ENCODE measurements at places on chromosomes 4 and X.

DNA sequence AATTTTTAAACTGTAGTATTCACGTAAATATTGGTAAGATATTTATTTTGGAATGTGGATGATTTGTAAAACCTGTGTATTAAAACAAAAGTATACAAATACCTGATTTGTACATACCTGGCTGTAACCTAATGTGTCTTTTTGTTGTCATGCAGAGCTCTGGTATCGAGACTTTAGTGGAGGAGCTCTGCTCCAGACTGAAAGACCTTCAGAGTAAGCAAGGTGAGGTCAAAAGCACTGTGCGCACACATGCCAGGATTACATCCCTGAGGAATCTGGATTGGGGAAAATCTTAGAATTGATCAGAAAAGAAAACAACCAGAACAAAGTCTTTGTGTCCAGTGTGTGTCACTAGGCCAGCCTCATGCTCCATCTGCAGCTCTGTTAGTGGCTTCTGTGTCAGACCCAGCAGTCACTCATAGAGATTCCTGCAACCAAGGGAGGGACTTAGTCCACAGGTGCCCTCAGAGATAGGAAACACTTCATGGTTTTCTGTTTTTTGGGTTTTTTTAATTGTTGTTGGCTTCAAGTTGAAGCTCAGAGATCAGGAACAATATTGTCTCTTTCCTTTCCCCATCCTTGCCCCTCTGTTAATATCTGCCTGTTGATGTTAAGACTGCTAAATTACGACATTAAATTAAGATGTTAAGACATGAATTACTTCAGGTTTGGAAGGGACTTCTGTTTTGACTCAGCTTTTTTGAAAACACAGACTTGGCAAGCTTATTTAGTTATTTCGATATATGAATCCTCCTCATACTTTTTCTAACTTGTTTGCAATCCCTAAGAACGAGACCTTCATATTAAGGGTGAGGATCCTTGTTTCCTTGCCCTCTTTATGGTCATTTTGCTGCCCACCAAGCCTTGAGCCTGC lies 52.4 kb upstream of the TBC1D14 start:
- H3K27ac ChIP-seq = peak overlapping the region; percentile 37
- H3K36me3 ChIP-seq = peaks cover 43% of the 10 kb centered on the region
- no peak for DNase-seq
- peaks cover 27% of the 10 kb centered on the region for H3K4me1 ChIP-seq
- no peak overlapping the region for H3K4me3 ChIP-seq
- no peaks in the 10 kb centered on the region for H3K27me3 ChIP-seq

DNA sequence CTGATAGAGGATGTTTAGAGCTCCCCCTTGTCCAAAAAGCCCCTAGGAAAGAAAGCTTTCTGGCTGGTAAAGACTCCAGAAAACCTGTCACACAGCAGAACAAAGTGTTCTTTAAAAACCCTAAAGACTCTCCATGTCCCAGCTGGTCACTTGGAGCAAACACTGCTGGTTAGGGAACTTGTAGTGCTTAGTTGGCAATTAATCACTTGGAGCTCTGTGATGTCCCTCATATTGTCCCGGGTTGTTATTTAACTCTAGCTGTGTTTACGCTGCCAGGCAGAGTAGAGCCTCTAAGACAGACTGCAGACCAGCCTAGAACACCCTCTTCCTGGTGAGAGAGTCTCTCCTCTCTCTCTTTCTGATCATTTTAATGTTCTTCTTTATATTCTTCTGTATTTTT lies 267.3 kb downstream of the BCOR start:
- H3K27me3 ChIP-seq = no peaks in the 10 kb centered on the region
- H3K36me3 ChIP-seq = no peaks in the 10 kb centered on the region
- peaks cover 4% of the 10 kb centered on the region for H3K4me1 ChIP-seq
- H3K4me3 ChIP-seq = no peak overlapping the region
- H3K27ac ChIP-seq = no peak overlapping the region

- no peaks in the 10 kb centered on the region for H3K27me3 ChIP-seq
- H3K4me1 ChIP-seq = peaks cover 7% of the 10 kb centered on the region
- no peak overlapping the region for H3K27ac ChIP-seq
These were observed 186.4 kb downstream of the BCOR start for GRCh38 chrX:39911278-39911897.

- H3K4me3 ChIP-seq = peak overlapping the region; percentile 33
- no peak for DNase-seq
- no peaks in the 10 kb centered on the region for H3K27me3 ChIP-seq
- H3K27ac ChIP-seq = peak overlapping the region; percentile 82
These were observed 30.4 kb upstream of the CPLX1 start for GRCh38 chr4:856225-856901.

GRCh38 chr4:121016611-121017010 lies 55.7 kb downstream of the NDNF start:
- no peak overlapping the region for H3K4me3 ChIP-seq
- H3K27ac ChIP-seq = no peak overlapping the region
- no peaks in the 10 kb centered on the region for H3K36me3 ChIP-seq
- peaks cover 9% of the 10 kb centered on the region for H3K4me1 ChIP-seq
- no peak for DNase-seq

GRCh38 chrX:9227276-9227675 lies 193.3 kb upstream of the FAM9B start:
- no peaks in the 10 kb centered on the region for H3K27me3 ChIP-seq
- H3K27ac ChIP-seq = no peak overlapping the region
- H3K4me1 ChIP-seq = peaks cover 6% of the 10 kb centered on the region
- no peaks in the 10 kb centered on the region for H3K36me3 ChIP-seq
- no peak overlapping the region for H3K4me3 ChIP-seq

DNA sequence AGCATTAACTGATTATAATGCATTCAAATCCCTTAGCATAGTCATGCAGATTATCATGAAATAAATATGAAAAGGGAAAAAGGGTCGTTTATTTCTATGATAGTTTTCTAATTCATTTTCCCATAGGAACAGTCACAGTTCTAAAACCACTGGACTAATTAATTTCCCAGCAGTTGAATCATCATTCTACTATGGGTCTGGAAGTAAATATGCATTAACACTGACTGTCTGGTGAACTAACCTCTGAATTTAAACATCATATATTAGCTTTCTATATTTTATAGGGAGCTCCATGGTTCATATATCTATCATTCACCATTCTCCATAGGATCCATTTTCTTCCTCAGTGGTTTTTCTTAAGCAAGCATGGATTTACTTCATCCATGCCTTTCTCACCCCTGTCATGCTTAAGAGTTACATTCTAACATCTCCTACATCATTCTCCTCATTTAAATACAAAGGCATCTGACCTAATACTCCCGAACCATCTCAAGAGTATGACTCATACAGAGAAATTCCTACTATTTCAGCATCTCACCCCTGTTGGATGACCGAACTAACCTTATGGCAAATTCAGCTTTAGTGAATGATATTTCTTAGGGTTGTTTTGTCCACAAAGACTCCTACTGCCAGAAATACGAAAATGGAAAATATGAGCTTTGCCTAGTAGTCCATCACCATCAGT lies 198.7 kb upstream of the ADAMTS3 start:
- peaks cover 3% of the 10 kb centered on the region for H3K27me3 ChIP-seq
- no peaks in the 10 kb centered on the region for H3K36me3 ChIP-seq
- DNase-seq = no peak
- no peak overlapping the region for H3K4me3 ChIP-seq

DNA sequence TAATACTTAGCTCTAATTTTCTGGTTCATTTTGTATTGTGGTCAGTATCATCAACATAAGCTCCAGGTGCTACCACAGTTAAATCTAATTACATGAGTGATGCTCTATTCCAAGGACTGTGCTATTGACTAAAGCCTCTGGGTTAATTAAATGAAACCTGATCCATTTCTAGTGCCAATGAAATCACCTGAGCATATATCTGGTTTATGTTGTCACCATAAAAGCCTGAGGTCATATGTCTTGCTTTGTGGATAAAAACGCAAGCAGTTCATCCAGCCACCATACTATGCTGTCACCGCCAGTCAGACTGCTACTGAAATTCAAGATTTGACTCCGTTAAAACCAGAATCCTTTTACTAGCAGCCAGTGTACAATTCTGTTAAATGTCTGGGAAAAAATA lies 64.2 kb upstream of the ZNF518B start:
- no peak for DNase-seq
- H3K36me3 ChIP-seq = no peaks in the 10 kb centered on the region
- no peaks in the 10 kb centered on the region for H3K27me3 ChIP-seq

DNA sequence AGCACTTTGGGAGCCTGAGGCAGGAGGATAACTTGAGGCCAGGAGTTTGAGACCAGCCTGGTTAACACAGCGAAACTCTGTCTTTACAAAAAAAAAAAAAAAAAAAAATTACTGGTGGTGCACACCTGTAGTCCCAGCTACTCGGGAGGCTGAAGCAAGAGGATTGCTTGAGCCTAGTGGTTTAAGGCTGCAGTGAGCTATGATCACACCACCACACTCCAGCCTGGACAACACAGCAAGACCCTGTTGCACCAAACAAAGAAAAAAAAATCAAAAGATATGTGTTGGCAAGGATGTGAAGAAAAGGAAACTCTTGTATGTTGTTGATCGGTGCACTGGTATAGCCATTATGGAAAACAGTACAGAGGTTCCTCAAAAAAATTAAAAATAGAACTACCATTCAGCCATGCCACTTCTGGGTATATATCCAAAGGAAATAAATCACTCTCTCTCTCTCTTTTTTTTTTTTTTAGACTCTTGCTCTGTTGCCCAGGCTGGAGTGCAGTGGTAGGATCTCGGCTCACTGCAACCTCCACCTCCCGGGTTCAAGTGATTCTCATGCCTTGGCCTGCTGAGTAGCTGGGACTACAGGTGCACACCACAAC lies 15.2 kb downstream of the SH3D19 start:
- H3K27ac ChIP-seq = no peak overlapping the region
- H3K4me1 ChIP-seq = no peaks in the 10 kb centered on the region
- H3K27me3 ChIP-seq = no peaks in the 10 kb centered on the region
- no peaks in the 10 kb centered on the region for H3K36me3 ChIP-seq
- H3K4me3 ChIP-seq = no peak overlapping the region

GRCh38 chrX:13717700-13718472 lies 16.5 kb downstream of the TRAPPC2 start:
- DNase-seq = no peak
- H3K27ac ChIP-seq = no peak overlapping the region
- peaks cover 19% of the 10 kb centered on the region for H3K4me1 ChIP-seq
- H3K36me3 ChIP-seq = peaks cover 24% of the 10 kb centered on the region
- no peak overlapping the region for H3K4me3 ChIP-seq
- no peaks in the 10 kb centered on the region for H3K27me3 ChIP-seq

DNA sequence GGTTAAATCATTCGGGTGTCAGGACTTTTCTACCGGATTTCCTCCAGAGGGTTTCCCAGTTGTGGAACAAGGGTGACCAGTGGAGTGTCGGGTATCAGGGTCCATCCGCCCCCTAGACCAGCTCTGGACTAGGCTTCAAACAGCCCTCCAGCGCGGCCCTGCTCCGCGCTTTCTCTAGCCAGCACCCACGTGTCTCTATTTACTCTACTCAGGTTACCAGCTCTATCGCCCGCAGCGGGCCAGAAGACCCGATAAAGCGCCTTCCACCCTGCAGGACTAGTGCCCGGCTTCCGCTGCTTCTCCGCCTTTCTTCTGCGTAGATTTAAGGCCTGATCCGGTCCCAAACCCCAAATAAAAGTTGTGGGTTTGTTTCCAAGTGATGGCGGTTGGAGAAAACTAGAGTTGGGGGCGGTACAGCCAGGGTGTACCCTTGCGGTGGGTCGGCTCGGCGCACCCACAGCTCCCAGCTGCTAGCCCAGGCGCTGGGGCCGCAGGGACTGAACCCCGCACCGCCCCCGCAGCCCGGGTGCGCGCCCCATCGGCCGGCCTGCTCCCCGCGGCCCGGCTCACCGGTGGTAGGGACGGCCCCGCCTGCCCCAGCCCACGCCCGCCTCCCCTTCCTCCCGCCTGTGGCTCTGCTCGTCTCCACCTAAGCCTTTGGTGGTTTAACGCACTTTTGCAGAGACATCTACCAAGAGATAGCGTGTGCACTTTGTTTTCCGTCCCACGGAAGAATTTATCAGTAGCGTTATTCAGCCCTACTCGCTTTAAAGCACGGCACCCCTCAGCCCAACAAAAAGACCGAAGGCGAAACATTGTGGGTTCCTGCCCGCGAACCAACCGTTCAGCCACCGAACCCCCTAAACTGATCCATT lies 2.1 kb downstream of the LEF1 start:
- peak overlapping the region; percentile 85 for H3K4me3 ChIP-seq
- H3K4me1 ChIP-seq = peaks cover 39% of the 10 kb centered on the region
- peaks cover 12% of the 10 kb centered on the region for H3K27me3 ChIP-seq
- DNase-seq = peak; percentile 86
- peak overlapping the region; percentile 96 for H3K27ac ChIP-seq
- H3K36me3 ChIP-seq = peaks cover 41% of the 10 kb centered on the region

- no peak for DNase-seq
- no peak overlapping the region for H3K27ac ChIP-seq
- H3K27me3 ChIP-seq = no peaks in the 10 kb centered on the region
- H3K4me1 ChIP-seq = no peaks in the 10 kb centered on the region
- no peaks in the 10 kb centered on the region for H3K36me3 ChIP-seq
- no peak overlapping the region for H3K4me3 ChIP-seq
These were observed 158.1 kb downstream of the SOX3 start for GRCh38 chrX:140346729-140347128.

DNA sequence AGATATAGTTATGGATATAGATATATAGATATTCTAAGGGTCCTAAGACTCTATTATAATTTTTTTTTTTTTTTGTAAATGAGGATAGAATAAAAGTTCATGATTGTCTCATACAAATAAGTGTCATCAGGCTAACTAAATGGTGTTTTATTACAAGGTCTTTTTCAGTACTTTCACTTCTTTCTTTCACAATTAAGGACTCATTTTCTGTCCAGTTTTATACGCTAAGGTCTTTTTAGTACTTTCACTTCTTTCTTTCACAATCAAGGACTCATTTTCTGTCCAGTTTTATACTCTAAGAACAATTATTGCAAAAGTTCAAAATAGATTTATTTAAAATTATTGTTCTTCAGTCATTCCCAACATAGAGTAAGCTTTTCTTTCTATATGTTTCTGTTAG lies 32.7 kb downstream of the RUFY3 start:
- H3K27me3 ChIP-seq = no peaks in the 10 kb centered on the region
- no peak overlapping the region for H3K27ac ChIP-seq
- DNase-seq = no peak

- H3K27me3 ChIP-seq = peaks cover 8% of the 10 kb centered on the region
- no peak for DNase-seq
- H3K36me3 ChIP-seq = no peaks in the 10 kb centered on the region
These were observed 190.9 kb downstream of the GABRB1 start for GRCh38 chr4:47222276-47222675.

GRCh38 chr4:98620087-98620784 lies 38.2 kb downstream of the TSPAN5 start:
- no peaks in the 10 kb centered on the region for H3K27me3 ChIP-seq
- peaks cover 35% of the 10 kb centered on the region for H3K4me1 ChIP-seq
- DNase-seq = no peak

- no peaks in the 10 kb centered on the region for H3K36me3 ChIP-seq
- H3K4me3 ChIP-seq = no peak overlapping the region
- DNase-seq = peak; percentile 48
- no peaks in the 10 kb centered on the region for H3K27me3 ChIP-seq
- no peak overlapping the region for H3K27ac ChIP-seq
- H3K4me1 ChIP-seq = peaks cover 6% of the 10 kb centered on the region
These were observed 59.1 kb downstream of the MID1IP1 start for GRCh38 chrX:38860106-38861013.

DNA sequence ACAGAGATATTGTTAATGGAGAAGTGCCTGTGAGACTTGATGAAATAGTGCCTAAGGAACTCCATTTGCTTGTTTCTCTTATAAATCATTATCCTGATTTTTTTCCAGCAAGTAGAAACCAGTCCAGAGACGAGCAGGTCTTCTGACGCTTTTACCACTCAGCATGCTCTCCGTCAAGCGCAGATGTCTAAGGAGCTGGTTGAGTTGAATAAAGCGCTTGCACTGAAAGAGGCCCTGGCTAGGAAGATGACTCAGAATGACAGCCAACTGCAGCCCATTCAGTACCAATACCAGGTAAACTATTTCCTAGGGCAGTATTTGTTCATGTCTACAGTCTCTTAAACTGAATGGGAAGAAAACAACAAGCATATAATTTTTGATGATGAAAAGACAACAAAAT lies 63.6 kb downstream of the KIF4A start:
- no peak overlapping the region for H3K27ac ChIP-seq
- no peak overlapping the region for H3K4me3 ChIP-seq
- no peaks in the 10 kb centered on the region for H3K4me1 ChIP-seq
- no peaks in the 10 kb centered on the region for H3K27me3 ChIP-seq
- H3K36me3 ChIP-seq = peaks cover 20% of the 10 kb centered on the region
